ENCODE measurements at places on chromosomes 1 and 21.

GRCh38 chr21:38810826-38811164 lies 5.1 kb downstream of the ETS2 start:
- no peak for DNase-seq

GRCh38 chr1:202245391-202245790 lies 51.8 kb downstream of the LGR6 start:
- no peak for DNase-seq

- peak; percentile 13 for DNase-seq
Observed at GRCh38 chr1:229862017-229862774, 204.8 kb upstream of the GALNT2 start.

DNA sequence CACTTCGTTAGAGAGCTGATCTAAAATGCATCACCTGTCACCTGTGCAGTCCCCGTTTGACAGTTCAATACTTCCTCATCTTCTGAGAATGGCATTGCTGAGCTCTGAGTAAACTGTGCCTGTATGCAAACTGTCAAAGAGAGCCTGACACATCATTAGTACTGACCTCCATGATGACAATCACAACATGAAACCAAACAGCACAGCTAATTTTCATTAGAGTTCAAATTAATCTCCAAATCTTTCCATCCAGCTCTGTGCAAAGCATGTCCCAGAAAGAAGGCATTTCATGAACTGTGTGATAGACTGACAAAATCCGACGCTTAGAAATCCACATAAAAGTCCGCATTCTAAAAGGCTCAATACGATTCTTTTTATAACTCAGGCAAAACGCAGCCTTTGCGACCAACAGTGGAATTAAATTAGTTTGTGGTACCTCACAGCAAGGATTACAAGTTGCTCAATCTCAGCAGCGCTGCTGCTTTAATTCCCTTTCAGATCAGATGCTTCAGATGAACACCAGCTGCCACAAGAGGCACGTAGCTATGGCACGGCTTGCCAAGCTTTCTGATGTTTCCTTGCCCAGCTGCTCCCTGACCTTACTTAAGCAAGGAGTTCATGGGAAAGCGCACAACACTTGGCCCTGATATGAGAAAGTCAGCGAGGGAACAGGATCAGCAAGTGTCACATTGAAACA lies 765.5 kb upstream of the PRMT6 start:
- DNase-seq = peak; percentile 87

- DNase-seq = no peak
Observed at GRCh38 chr1:200889571-200889970, 5.1 kb upstream of the INAVA start.

- no peak for DNase-seq
Observed at GRCh38 chr21:21898801-21899200, 900.6 kb downstream of the NCAM2 start.

DNA sequence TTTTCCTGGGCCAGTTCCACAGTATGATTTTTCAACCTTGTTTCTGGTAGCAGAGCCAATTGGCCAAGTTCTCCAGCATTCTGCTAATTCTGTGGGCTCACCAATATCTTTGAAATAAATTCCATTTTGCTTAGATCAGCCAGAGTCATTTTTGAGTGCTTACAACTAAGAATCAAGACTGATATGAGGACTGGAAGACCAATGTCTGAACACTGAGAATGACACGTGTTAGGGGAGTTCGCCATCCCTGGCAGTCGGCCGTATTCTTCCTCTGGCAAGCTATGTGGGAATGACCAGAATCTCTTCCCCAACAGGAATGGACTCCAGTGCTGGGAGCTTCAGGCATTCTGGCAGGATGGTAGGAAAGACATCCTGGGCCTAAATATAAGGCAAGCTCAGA lies 4.9 kb upstream of the TENT5C start:
- DNase-seq = no peak

GRCh38 chr1:160576390-160576789 lies 2.9 kb downstream of the CD84 start:
- no peak for DNase-seq

- DNase-seq = no peak
Observed at GRCh38 chr1:26811708-26812107, 14.8 kb upstream of the ZDHHC18 start.

- DNase-seq = no peak
Observed at GRCh38 chr1:160806109-160806665, 10.2 kb downstream of the LY9 start.

DNA sequence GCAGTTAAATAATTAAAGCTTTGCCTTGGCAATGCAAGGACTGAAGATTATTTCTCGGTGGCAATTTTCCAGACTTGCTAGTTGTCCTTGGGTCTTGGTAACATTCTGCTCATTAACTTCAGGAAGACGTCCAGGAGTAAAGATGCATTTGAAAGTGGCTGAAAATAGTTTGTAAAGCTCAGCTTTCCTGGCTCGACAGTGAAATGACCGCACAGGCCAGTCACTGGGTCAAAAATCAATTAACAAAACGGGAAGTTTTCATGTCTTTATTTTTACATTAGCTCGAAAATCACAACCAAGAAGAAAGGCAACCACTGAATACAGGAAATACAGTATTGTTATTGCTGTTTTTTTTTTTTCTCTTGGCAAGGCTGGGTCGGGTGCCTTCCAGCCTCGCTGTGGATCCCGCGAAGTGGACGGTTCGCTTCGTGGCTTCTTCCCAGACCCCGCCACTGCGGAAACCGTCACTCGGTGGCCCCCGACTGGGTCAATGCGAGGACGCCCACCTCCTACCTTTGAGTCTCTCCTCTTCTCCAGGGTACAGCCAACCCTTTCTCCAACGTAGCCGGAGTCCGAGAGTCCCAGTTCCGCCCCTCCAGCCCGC lies 479 bp upstream of the SNX7 start:
- peak; percentile 24 for DNase-seq

GRCh38 chr1:114075105-114075504 lies 78.6 kb downstream of the SYT6 start:
- peak; percentile 52 for DNase-seq

- DNase-seq = no peak
Observed at GRCh38 chr1:84724128-84724860, 34.0 kb upstream of the SSX2IP start.

GRCh38 chr21:30668776-30669175 lies 26.1 kb downstream of the KRTAP20-3 start:
- no peak for DNase-seq

Data from lung (tissue), 17 donors.